ENCODE measurements at places on chromosomes 1 and 21. TPM values are rescaled to one million over a fixed set of nuclear protein-coding genes. Genes with fewer than 3 reads are reported as not detected.

ADPRS gene
- total RNA-seq: 32.7 TPM

ITPKB gene
- 75.3 TPM for total RNA-seq

TARBP1 gene
- total RNA-seq: 42.9 TPM

IL19 gene
- total RNA-seq: not detected

AADACL4 gene
- not detected for total RNA-seq

C1orf87 gene
- total RNA-seq: not detected

SMCP gene
- not detected for total RNA-seq

SPOCD1 gene
- total RNA-seq: 0.36 TPM

HRNR gene
- total RNA-seq: not detected

DNA sequence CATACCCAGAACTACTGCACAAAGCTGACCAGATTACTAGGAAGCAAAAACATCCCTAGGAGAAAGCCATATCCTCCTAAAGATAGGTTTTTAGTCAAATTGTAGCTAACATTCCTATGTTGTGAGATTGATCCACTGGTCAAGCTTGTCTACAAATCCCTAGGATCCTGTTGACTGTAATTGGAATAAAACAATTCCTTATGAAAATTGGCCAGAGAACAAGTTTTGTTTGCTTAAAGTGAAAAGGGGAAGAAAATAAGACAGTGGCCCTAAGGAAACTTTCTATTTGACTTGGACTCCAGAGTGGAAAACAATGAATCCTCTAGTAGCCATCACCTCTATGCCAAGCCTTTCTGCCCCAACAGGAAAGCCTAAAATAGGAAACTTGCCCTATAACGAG is 645.2 kb upstream of the USP24 start:
- no peak for DNase-seq

- no peak for DNase-seq
Observed at GRCh38 chr1:33045814-33046213, 9.1 kb upstream of the AK2 start.

DNA sequence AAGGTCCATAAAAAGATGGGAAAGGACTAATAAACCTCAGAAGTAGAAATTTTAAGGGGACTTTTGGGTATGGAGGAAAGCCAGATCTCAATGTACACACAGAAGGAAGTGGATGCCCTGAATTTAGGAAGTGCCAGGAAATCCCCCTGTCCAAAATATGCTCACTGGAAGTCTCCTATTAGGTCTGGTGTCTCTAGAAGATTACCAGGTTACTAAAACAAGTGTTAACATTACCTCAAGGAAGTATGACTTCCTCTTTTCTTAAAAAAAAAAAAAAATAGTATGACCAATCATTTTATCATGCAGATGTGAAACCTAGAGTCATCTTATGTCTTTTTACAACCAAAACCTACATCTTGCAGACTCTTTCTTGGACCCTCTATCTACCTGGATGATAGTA is 30.7 kb downstream of the CD58 start:
- DNase-seq: no peak

- peak; percentile 87 for DNase-seq
Observed at GRCh38 chr1:221742555-221743415, 896 bp upstream of the DUSP10 start.

GRCh38 chr1:22142315-22143064 is 407 bp downstream of the WNT4 start:
- DNase-seq: peak; percentile 53

GRCh38 chr1:230747890-230748800 is 957 bp downstream of the CAPN9 start:
- no peak for DNase-seq

- DNase-seq: no peak
Observed at GRCh38 chr1:228062085-228062791, 20.3 kb upstream of the ARF1 start.

DNA sequence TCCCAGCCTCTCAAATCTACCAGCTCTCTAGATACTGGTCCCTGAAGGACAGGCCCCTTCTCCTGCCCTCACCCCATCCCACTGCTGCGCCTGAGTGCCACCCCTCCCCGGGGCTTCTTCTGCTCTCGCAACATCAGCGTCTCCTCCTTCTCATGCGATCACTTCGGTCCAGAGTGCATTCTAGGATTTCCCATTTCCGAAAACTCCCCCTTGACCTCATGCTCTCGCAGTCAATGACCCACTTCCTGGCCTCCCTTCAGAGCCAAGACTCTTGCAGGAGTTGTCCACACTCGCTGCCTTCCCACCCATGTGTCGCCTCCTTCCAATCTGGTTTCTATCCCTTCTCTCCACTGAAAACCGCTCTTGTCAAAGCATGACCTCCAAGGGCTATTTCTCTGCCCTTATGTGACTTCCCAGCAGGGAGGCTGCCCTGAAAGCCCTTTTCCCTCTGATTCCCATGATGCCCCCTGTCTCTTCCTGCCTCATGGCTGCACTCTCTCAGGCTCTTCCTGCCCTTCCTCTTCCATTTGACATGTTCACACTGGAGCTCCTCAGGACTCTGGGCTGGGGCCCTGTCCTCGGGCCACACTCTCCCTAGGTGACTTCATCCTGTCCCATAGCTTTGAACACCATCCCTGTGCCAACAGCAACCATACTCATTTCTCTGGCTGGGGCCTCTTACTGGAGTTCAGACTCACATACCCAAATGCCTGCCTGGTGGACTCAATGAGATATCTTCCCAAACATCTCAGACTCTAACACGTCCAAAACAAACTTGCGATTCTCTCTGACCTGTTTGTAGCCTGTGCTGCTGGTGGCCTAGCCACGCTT is 46.0 kb downstream of the LDLRAD2 start:
- DNase-seq: no peak

- no peak for DNase-seq
Observed at GRCh38 chr1:109657970-109658369, 2.1 kb downstream of the GSTM4 start.

DNA sequence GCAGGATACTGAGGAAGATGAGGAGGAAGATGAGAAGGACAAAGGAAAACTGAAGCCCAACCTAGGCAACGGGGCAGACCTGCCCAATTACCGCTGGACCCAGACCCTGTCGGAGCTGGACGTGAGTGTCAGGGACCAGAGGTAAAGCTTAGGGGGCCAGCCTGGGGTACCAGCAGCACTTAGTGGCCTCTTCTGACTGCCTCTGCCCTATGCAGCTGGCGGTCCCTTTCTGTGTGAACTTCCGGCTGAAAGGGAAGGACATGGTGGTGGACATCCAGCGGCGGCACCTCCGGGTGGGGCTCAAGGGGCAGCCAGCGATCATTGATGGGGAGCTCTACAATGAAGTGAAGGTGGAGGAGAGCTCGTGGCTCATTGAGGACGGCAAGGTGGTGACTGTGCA is 17.6 kb downstream of the KDF1 start:
- no peak for DNase-seq

DNA sequence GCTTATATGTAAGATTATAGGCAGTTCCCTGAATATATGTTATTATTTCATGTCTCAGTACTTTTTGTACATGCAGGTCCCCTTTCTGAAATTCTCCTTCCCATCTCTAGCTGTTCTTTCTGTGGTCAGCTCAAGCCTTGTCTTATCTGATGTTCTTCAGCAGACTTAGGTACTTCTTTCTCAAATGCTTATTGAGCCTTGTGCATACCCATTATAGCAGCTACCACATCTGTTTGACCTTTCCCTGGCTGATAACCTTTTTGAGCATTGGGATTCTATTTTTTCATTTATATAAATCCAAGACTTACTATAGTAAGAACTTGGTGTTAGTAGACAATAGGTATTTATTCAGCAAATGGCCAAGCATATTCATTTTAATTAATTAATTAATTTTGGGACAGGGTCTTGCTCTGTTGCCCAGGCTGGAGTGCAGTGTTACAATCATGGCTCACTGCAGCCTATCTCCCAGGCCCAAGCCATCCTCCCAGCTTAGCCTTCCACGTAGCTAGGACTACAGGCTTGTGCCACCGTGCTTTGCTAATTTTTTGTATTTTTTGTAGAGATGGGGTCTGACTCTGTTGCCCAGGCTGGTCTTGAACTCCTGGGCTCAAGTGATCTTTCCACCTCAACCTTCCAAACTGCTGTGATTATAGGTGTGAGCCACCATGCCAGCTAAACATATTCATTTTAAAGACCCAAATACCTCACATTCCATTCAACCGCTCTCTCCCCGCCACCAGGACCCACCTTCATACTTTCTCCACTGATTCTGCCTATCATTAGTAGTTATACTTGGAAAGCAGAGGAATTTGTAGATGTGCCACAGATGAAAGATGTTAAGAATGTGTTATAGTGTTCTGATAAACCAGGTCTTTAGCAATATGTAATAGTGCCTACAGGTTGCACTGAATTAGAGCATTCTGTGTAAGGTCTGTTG is 16.7 kb downstream of the TIPRL start:
- no peak for DNase-seq

DNA sequence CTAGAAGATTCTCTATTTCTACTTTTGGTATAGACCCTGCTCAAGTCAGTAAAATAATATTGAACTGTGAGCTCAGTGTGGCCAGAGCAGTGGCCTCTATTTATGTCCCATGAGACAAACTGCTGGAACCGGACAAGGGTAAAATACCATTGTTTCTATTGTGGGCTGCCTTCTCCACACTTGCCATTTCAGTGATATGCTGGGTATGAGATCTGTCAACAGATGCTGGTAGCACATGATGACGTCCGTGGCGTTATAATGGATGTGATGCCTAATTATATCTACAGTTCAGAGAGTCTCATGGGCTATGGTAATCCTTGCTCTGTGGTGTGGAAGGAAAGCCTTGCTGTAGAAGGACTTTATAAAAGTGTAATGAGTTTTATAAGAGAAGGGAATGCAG is 2.4 kb downstream of the ACTN2 start:
- no peak for DNase-seq

DNA sequence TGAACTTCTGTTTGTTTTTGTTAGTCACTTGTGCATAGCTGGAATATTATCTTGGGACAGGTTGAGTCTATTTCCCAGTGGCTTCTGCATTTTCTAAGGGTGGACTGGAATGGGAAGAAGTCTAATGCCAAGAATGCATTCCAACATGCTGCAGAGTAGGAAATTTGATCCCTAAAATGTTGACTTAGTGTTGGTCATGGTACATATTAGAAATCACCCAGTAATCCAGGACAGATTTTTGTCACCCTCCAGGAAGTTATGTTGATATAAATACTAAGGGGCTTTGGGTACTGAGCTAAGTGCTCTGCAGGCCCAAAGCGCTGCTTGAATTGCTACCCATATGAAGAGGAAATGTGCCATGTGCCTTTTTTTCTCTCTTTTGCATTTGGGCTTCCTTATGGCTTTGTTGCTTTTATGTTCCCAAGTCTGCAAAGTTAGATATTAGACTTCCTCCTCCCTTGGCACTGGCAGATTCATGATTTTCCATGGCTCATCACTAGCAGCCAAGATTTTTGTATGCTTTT is 10.0 kb downstream of the ARID1A start:
- DNase-seq: no peak

- no peak for DNase-seq
Observed at GRCh38 chr1:79827446-79827845, 820.9 kb upstream of the ADGRL4 start.

Data from activated naive CD8-positive, alpha-beta T cell treated with anti-CD3 and anti-CD28 coated beads, Interleukin-2, amount 10 ng/mL, durations not matched to agents 7 days and 5 days (primary cell).